ENCODE measurements at places on chromosomes 12 and 14.
A peak's percentile ranks its signal among the peaks of the same experiment; 100 is the strongest.

- DNase-seq: no peak
Observed at GRCh38 chr12:87960566-87960965, 68.6 kb downstream of the C12orf50 start.

GRCh38 chr12:111103583-111103982 is 183.2 kb upstream of the MYL2 start:
- DNase-seq: no peak

GRCh38 chr12:129373746-129374145 is 520.5 kb downstream of the GLT1D1 start:
- DNase-seq: no peak

- DNase-seq: no peak
Observed at GRCh38 chr14:75976826-75977581, 4.8 kb downstream of the TGFB3 start.

DNA sequence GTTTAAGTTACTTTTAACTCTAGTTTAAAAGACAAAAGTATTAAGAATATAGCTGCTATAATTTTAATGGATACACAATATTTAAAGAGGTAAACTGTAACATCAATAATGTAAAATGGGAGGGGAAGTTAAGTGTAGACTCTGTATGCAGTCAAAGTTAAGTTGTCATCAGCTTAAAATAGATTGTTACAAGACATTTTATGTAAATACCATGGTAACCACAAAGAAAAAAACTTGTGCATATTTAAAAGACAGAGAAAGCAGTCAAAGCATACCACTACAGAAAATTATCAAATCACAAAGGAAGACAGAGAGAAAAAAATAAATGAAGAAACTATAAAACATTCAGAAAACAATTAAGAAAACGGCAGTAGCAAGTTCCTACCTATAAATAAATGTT is 73.3 kb downstream of the CEP128 start:
- DNase-seq: no peak

- DNase-seq: peak; percentile 68
Observed at GRCh38 chr12:5945071-5946008, at the start of gene ANO2. TSS of gene ANO2 (minus strand) at chr12:5945259. CDS start at chr12:5945217, 42 bp downstream.

GRCh38 chr12:45216983-45217485 is 1.1 kb downstream of the ANO6 start:
- DNase-seq: no peak

- DNase-seq: no peak
Observed at GRCh38 chr14:100155756-100156616, 3.5 kb downstream of the DEGS2 start.

GRCh38 chr14:92729634-92730358 is 18.6 kb downstream of the LGMN start:
- no peak for DNase-seq

- no peak for DNase-seq
Observed at GRCh38 chr12:4393211-4393610, 13.7 kb upstream of the FGF23 start.

DNA sequence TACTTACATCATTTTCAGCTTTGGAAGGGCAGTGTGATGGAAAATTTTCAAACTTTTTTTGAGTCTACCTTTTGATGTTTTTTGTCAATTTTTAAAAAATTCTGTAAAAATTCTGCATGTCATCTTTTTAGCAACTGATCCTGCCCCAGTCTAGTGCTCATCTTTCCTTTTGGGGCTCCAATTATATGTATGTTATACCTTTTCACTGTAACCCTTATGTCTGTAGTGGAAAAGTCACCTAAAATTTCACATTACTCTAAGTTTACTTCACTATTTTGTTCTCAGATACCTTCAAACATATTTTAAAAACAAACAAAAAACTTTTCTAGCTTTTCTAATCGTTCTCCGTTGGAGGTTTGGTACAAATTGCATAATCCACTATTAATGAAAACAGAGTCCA is 32.5 kb upstream of the MYRFL start:
- DNase-seq: no peak

DNA sequence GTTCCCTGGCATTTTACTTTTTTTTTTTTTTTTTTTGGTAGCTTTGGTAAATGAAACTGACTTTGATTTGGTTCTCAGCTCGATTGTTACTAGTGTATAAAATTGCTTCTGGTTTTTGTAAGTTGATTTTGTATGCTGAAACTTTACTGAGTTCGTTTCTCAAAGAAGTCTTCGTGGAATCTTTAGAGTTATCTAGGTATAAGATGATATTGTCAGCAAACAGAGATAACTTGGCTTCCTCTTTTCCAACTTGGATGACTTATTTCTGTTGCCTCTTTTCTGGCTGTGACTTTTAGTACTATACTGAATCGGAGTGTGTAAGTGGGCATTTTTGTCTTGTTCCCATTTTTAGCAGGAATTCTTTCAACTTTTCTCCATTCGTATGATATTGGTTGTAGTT is 28.1 kb downstream of the USP15 start:
- DNase-seq: no peak

- peak; percentile 67 for DNase-seq
Observed at GRCh38 chr12:96237465-96238077, 43.4 kb downstream of the ELK3 start.

GRCh38 chr12:109134186-109134917 is 18.0 kb downstream of the ACACB start:
- no peak for DNase-seq

DNA sequence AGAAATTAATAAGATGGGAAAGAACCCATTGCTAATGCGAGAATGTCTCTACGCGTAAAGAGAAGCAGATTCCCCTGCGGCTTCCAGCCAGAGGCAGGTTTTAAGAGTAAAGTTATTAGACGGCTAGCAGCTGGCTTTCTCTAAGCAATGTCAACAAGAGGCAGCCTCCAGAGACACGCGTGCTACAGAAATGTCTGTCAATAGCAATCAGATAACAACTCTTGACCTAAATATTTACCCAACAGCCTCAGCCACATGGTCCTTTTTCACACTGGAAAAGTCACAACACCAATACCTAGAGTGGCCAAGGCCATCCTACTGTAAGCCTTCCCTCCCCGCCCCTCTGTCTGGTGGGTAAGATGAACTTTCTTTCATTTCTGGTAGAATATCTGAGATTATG is 146.0 kb upstream of the SFSWAP start:
- peak; percentile 17 for DNase-seq

DNA sequence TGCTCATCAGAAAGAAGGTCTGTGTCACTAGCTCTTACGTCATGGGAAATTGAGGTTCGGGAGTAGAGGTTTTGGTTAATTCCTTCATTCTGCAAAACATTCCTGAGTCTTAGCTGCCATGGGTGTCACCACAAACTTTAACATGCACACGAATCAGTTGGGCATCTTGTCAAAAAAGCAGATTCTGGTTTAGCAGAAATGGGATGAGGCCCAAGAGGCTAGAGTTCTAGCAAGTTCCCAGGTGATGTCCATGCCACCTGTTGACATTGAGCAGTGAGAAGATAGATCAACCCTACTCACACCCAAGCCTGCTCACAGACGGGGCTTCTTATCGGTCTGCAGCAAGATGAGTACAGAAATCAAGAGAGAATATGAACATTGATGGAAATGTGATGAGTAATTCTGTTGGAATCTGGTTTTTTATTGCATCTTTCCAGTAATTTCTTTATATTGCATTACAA is 11.7 kb upstream of the RIN3 start:
- DNase-seq: no peak

DNA sequence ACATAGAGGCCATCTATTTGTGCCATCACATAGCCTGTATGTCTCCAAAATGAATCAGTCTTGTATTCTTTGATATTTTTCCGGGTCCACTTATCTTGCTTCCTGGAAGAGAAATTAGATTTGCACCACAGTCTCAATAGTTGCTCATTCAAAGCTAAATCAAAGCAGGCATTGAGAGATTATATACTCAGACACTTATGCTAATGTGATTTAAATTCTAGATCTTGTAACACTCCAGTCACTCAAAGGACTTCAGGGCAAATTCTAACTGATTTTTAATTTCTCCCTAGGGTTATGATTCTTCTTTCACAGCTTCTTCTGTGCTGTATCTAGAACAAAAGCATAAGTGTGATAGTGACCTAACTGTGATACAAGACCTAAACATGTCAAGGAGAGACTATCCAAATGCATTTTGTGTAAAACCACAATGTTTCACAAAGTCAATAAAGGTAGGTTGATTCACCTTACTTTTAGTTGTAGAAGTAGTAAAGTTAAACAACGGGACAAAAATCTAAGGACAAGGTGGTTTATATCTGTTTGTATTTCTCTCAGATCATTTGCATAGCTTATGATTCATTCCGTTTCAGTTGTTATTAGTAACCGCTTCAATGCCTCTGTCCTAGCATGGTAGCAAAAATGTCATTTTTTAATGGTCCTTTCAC is 26.8 kb downstream of the PLBD1 start:
- DNase-seq: no peak

DNA sequence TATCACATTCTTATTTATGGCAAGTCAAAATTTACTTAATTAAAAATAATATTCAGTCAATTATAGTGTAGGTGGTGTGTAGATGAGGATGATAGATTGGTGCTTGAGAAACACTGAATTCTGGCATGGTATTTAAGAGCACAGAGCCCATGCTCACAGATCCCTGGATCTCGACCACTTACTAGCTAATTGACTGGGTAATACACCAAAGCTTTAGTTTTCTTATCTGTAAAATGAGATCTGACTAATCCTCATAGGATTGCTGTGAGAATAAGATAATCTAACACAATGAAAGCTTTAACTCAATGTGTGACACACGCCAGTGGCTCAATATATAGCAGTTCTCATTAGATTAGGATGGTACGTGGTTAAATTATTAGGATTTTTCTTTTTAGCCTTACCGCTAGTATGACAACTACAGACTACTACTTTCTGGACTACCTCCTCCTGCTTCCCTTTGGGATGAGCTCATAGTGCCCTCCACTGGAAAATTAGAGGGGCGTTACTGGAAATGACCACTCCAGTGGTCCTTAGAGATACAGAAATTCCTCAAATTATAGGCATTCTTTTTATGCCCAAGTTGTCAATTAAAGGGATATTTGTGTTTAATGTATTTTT is 482.8 kb upstream of the TBX3 start:
- DNase-seq: no peak

- peak; percentile 91 for DNase-seq
Observed at GRCh38 chr12:20368114-20368650, at the start of gene PDE3A. TSS of gene PDE3A (plus strand) at chr12:20368537. CDS start at chr12:20369285, 748 bp downstream.

- DNase-seq: no peak
Observed at GRCh38 chr12:92338671-92339070, 193.0 kb upstream of the BTG1 start.

DNA sequence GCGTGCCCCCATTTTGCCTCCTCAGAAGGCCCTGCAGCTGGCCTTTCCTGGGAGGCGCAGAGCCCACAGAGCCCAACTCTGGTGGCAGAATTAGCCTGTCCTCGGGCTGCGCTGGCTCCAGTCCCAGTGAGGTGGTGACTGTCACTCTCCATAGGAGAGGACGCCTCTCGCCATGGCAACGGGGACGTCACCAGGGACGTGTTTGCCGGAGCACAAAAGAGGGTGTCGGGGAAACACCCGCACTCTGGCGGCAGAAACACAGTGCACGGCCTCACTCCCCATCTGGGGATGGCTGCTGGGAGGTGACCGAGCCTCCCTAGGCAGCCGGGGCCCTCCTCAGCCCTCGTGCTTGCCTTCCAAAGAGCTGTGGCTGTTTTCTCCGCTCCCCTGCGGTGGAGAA is 50.2 kb upstream of the NCOR2 start:
- no peak for DNase-seq

DNA sequence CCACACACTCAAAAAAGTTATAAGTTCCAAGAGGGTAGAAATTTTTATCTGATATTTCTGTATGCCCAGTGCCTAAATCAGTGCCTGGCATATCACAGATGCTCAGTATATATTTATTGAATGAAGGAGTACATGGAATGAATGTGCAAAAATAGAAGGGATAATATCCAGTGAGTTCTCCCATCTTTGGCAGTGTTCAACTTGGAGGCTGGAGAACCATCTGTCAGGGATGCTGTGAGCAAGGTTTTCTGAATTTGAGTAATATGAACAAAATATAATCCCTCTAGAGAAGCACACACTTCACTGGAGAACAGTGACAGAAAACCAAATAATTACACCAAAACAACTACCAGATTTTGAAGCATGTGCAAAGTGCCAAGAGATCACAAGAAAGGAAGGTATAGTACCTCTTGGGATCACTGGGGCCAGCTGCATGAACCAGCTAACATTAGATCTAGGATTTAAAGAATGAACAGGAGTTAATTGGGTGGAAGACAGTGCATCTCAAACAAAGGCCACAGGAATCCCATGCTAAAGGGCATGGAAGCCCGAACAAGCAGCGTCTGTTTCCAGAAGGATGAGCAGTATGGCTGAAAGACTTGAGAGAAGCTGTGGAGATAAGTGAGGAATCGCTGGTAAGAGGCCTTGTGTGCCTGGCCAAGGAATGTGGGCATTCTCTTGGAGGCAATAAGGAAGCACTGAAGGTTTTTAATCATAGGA is 11.5 kb downstream of the SLC8A3 start:
- no peak for DNase-seq

DNA sequence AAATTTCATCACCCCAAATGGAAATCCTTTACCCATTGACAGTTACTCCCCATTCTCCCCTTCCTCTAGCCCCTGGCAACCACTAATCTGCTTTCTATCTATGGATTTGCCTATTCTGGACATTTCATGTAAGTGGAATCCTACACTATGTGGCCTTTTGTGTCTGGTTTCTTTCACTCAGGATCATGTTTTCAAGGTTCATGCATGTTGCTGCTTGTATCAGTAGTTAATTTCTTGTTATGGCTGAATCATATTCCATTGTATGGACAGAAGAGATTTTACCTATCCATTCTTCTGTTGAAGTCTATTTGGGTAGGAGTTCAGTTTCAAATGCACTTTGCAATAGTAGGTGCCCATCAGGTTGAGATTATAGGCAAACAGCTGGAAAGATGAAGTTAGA is 1.4 kb downstream of the RFC5 start:
- DNase-seq: no peak

GRCh38 chr12:14086838-14087237 is 105.4 kb upstream of the GRIN2B start:
- no peak for DNase-seq

DNA sequence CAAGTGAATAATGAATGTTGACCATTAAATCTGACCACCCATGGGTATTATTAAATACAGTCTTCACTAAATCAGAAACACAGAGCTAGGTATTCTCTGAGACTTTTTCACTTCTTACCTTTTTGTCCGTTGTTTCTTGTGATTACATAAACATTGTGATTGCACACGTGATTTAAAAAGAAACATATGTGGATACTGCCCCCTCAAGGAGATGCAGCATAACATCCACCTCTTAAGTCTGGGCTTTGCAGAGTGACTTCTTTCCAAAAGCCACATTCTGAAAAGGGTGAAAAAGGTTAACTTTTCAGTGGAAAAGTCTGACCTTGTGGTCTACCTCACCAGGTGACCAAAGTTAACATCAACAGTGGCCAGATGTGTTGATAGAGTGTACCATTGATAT is 185.5 kb upstream of the FAR2 start:
- peak; percentile 19 for DNase-seq

All from tongue (tissue), 3 donors.